ENCODE measurements at places on chromosomes 6 and 20.
A peak's percentile ranks its signal among the peaks of the same experiment; 100 is the strongest.

DNA sequence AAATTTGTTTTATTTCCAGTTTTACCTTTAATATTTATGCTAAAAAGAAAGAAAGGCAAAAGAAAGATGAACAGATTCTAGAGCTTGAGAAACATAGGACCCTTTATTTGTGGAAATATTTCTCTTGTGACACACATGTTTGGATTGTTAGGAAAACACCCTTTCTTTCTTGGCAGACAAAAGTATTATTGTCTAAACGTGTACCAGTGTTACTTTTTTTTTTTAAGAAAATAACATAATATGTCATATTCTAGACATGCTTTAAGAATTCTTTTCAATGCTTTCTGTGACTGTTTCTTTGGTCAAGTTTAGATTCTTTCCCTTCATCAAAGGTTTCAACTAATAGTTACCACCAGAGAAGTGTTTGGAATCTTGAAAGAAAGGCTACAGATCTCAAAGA, 183.4 kb upstream of the CNR1 start:
- H3K4me3 ChIP-seq, result no peak overlapping the region
- H3K27me3 ChIP-seq, result no peaks in the 10 kb centered on the region
- no peak for DNase-seq
- no peaks in the 10 kb centered on the region for H3K4me1 ChIP-seq
- H3K36me3 ChIP-seq, result no peaks in the 10 kb centered on the region

DNA sequence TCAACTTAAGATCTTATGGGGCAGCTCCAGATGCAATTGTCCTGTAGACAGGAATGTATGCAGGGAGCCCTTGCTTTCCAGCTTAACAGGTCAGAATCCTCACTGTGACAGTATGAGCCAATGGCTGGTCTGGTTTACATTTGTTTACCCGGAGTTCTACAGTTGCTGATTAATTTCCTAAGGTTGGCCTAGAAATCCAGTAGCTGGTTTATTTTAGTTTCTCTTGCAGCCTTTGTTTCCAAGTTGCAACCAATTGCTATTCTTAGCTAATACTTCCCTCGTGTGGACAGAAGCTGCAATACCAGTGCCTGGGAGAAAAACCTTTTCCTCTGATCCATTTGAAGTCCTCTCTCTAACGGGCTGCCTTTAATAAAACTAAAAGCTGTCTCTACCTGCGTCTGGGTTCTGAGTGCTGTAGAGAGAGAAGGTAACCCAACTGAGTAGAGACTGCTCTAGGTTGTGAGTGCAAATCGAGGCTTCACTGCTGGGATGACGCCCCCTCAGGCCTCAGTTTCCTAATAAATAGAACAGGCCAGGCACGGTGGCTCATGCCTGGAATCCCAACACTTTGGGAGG, 45.9 kb downstream of the ZNF217 start:
- no peaks in the 10 kb centered on the region for H3K27me3 ChIP-seq
- peak overlapping the region; percentile 14 for H3K27ac ChIP-seq
- no peak overlapping the region for H3K4me3 ChIP-seq

GRCh38 chr6:145531822-145532221, 203.5 kb downstream of the EPM2A start:
- H3K4me3 ChIP-seq, result no peak overlapping the region
- H3K27me3 ChIP-seq, result no peaks in the 10 kb centered on the region

GRCh38 chr6:139941826-139942225, 567.4 kb upstream of the CITED2 start:
- H3K36me3 ChIP-seq, result no peaks in the 10 kb centered on the region
- no peak for DNase-seq
- H3K27me3 ChIP-seq, result no peaks in the 10 kb centered on the region
- no peak overlapping the region for H3K27ac ChIP-seq
- peaks cover 36% of the 10 kb centered on the region for H3K4me1 ChIP-seq
